Foreskin melanocyte (primary cell): ENCODE measurements at places on chromosomes 7 and 10.

DNA sequence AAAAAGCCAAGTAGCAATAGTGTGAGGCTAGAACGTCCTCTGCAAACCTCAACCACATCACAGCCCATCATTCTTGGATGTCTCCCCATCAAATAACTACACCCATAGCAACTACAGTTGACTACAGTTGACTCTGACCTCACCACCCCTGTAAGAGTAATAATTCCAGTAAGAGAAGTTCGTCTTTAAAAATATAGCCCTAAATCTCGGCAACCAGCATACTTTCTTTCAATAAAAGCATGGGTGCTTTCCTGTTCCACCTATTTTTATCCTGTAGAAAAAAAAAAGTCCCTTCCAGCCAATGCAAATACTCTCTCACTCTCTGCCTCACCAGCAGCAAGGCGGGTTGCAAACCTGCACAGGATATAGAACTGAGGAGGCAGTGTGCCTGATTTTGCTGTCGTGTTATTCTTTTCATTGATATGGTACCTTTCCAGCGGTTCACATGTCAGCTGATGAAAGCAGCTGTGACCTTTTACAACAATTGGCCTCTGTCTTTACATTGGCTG, 187.5 kb upstream of the NFE2L3 start:
- no peak for DNase-seq

DNA sequence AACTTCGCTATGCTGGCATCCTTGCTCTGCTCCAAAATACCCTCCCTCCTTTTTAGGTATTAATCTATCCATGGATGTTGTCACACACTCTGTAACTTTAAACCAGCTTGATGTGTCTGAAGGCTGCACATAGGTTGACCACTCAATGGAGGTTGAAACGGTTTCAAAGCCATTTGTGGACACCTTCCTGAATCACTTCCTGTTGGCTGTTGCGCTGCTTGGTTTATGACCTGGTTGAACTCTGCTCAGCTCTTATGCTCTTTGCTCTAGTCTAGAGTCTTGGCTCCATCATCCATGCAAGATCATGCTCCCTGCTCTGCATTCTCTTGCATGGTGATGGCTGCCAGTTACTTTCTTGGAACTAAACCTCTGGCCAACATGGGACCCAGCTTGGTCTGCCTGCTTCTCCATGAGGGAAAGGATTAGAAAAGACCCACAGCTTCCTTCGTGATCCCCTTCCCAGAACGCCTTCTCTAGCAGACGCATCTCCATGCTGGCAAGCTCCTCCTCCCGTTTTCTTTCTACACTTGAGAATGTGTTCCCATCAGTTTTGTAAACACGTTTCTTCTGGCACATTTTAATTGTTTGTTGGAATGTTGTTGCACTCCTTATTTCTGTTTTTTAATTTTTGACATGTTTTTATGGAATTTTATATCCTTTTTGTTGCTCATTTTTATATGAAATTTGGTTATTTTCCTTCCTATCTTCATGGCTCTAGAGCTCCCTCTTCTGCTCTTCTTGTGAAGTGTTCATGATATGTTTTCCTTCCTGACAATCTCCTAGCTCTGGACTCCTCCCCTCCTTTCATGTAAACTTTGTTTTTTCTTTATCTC, 149.8 kb downstream of the XPNPEP1 start:
- DNase-seq: peak; percentile 32

- no peak for DNase-seq
Measured at GRCh38 chr10:25888627-25889026, 45.4 kb upstream of the MYO3A start.

- no peak for DNase-seq
Measured at GRCh38 chr10:24009115-24009514, 199.8 kb upstream of the KIAA1217 start.

GRCh38 chr10:68796605-68797004, 30.7 kb upstream of the STOX1 start:
- no peak for DNase-seq

DNA sequence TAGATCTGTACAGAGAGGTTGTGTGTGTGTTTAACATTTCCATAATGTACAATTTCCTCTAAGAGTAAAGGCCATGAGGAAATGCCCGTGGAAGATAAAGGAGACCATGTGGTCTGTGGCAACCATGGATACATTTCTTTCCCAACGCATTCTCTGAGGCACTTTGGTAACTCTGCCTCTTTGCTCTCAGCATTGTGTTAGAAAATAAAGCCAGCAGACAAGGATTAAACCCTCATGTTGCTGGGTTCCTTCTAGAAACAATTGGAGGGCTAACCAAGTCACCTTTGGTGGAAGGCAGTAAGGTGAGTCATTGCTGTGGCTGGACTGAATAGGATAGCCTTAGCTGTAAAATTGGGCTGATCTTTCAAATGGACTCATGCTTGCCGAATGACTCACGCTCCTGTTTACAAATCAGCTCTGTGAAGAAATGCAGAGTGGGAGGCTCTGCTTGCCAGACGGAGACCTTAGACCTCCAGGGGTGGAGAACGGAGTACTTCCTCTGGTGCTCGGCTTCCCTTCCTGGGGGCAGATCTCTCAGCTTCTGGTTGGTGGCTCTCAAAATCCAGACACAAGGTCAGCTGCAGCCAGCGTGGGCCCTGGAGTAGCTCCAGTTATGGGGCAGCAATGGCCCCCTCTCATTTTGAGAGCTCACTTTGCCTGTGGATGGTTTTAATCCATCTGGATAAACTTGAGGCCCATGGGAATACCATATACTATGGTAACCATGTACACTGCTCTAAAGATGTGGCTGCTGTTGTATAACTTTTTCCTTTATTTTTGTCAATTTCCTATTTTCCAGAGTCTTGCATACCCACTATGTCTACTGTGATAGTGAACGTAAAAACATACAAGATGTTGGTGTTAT, 137.3 kb downstream of the TCF7L2 start:
- peak; percentile 77 for DNase-seq

- DNase-seq: no peak
Measured at GRCh38 chr7:36796850-36797536, 72.7 kb upstream of the AOAH start.
